KG1 (cell line): ENCODE measurements at places on chromosomes 2 and 18.

- DNase-seq, result no peak
Observed at GRCh38 chr2:74183878-74184277, 5.2 kb upstream of the MOB1A start.

DNA sequence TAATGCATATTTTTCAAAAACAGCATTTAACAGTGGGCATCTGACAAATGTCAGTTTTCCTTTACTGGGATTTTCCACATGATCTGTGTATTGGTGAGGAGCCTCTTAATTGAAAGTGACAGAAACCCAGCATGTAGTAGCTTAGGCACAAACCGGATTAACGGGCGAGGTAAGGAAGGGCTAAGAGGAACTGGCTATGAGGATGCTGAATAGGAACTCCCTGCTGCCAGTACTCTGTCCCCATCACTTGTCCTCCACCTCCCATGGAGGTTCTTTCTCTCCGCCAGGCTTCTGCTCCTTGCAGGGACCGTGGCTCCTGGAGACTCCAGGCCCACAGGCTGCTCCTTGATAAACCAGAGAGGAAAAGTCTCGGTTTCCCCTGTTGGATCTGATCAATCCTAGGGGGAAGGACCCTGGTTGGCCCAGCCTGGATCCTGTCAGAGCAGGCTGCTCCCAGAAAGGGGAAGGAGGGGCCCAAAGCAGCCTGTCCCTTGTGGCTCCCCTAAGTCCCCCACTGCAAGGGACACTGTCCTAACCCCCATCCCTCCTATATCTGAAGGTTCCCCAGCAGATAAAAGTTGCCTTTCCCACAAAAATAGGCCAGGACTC lies 10.3 kb downstream of the TEX44 start:
- DNase-seq, result no peak

GRCh38 chr2:239119346-239120126 lies 271.7 kb downstream of the TWIST2 start:
- DNase-seq, result no peak

GRCh38 chr18:78794071-78794430 lies 185.6 kb upstream of the SALL3 start:
- no peak for DNase-seq

DNA sequence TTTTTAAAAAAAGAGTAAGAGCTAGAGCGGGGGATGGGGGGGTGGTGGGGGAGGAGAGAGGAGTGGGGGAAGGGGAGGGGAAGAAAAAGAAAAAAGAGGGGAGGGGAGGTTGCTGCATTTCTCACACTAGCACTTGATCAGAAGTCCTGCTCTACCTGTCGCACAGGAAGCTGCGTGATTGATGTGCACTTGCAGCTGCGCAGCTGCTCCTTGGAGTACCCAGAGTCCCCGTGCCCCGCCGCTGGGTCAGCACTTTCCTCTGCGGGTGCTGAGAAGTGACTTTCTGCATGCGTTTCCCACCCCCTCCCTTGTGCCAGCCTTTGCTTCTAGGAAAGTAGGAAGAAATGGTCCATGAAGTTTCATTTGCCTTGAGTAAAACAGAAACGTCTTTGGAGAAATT lies 297.3 kb downstream of the ETAA1 start:
- DNase-seq, result no peak

- DNase-seq, result no peak
Observed at GRCh38 chr2:44055664-44056063, 59.9 kb upstream of the LRPPRC start.

DNA sequence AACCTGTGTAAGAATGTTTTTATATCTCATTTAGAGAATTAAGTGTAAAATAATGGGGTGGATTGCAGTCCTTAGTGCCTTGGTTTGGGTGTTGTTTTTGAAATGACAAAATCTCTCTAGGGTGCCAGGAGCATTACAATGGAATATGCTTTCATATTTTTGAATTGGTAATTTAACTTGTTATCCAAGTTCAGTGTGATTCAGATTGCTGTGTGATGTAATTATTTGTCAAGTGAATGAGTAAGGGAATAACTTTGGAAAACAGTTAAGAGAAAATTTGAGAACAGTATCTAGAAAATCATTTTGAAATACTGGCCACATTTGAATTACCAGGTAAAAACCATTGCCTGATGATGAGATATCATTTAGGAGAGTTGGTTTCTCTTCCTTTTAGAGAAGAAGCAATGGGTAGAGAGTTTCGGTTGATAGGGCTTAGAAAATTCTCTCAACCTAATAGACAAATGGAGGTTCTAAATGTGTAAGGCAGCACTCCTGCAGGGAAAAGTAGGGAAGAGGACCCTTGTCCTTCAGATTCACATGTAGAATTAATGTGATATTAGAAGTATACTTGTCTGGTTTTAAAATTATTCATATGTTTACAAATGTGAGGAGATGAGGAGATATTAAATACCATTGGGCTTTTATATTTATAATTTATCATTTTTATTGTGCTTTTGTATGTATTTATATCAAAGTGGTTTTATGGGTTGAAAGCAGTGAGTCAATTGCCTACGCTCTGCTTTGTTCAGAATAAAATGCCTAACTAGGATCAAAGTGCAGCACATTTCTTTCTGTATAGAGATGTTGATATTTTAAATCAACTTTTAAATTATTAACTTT lies 124.8 kb downstream of the PHLPP1 start:
- DNase-seq, result no peak

GRCh38 chr2:235543128-235543750 lies 49.4 kb downstream of the AGAP1 start:
- no peak for DNase-seq

DNA sequence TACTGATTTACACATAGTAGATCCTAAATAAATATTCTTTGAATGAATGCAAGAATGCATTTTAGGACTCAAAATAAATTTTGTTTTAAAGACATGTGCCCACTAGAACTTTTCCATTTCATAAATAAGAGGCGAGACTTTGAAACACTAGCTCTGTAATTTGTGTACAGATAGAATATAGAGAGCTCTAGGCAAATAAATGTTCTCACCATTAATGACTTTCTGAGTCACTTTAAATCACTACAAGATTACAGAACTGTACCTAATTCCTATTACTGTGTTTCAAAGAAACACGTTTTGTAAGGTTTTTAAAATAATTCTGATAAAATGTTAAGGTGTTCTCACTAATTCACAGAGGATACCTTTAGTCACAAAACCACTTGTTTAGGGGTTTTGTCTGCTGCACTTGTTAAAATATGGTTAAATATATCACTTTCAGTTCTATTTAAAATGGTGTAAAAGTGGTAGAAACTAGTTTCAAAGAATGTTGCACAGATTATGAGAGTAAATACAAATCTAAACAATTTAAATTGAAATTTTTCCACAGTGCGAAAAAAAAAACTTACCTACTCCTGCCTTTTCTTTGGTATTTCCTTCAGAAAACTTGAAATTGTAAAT lies 158.7 kb upstream of the ZC3H15 start:
- no peak for DNase-seq

- no peak for DNase-seq
Observed at GRCh38 chr2:234463626-234464290, 33.1 kb downstream of the ARL4C start.

DNA sequence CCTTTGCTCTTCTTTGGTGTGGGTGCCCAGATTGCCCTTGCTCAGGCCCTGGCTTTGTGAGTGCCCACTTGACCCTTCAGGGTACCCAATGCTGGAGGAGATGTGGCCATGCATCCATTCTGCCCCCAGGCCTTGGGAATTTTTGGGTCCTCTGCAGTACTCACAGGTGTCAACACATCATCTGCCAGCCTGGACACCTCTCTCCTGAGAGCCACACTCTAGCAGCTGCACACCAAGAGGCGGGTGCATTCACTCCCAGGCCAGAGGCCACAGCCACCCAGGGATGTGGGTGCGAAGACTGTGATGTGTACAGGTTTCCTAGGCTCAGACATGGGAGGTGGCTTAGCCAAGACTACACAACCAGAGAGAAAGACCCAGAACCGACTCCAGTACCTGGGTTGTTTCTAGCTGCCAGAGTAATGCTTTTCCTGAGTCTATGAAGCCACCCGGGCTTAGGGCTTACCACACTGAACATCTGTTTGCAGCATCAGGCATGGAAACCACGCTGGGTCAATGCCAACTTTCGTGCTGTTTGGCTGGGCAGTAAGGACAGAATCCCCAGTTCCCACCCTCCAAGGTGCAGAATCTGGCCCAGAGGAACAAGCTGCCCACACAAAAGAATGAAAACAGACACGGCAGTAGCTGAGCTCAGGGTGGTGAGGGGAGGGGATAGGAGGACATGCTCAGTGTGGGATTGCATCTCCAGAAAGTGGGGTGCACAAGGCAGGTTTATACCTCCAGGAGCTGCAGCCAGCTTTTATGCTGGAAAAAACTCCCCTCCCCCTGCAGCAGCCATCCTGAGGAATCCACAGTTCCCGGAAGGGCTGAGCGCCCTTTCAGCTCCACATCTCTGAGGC lies 40.1 kb downstream of the KCNF1 start:
- no peak for DNase-seq
